ENCODE measurements at places on chromosomes 2 and 18.

DNA sequence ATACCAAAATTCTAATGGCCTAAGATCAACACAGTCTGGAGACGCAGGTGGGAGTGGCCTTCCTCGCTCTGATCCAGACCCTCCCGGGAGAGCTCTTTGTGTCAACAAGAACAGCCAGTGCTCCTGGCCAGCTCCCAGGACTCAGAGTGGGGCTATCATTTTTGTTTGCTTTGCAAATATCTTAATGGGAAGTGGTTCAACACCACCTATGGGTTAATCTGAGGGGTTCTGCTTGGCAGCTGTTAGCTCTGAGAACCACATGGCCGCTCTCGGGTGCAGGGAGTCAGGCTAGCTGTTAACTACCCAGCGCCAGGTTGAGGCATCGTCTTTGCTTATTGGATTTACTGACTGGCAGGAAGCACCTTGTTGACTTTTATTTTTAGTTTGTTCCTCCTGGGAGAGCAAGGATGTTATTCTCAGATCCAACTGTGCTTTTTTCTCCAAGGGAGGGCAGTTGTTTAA, 184.8 kb upstream of the SP5 start:
- no peak for DNase-seq

DNA sequence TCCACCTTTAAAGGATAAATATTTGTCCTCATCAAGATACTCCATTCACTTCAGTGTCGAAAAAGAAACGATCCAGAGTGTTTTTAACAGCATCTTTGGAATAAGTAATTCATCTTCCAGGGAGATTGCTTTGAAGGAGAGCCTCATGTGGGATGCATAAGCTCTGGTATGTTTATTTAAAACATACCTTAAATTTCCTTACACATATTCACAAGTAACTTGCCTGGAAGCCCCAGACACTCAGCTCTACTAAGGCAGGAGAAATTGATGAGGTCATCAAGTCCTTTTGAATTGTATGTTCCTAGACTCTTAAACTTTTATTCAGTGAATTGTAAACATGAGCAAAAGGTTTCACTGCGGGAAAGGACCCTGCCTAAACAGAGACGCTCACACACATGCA, 103.0 kb downstream of the CDK15 start:
- no peak for DNase-seq

GRCh38 chr2:237404413-237404812, 9.6 kb downstream of the COL6A3 start:
- DNase-seq: no peak

- no peak for DNase-seq
Observed at GRCh38 chr2:144631636-144632035, 111.7 kb upstream of the ZEB2 start.

GRCh38 chr18:75316223-75316622, 105.6 kb downstream of the TSHZ1 start:
- DNase-seq: no peak

GRCh38 chr2:97673182-97673914, 3.8 kb downstream of the C2orf92 start:
- DNase-seq: no peak

DNA sequence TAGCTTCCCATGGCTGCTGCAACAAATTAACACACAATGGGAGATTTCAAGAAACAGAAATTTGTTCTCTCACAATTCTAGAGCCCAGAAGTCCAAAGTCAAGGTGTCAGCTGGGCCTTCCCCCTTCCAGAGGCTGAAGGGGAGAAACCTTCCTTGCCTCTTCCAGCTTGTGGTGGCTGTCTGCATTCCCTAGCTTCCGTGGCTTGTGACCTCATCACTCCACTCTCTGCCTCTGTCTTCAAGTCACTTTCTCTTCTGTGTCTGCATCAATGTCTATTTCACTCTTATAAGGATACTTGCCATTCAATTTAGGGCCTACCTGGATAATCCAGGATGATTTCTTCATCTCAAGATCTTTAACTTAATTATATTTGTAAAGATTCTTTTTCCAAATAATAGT, 16.8 kb upstream of the SRBD1 start:
- DNase-seq: no peak

GRCh38 chr2:186459009-186459408, 27.1 kb upstream of the ZC3H15 start:
- DNase-seq: no peak

DNA sequence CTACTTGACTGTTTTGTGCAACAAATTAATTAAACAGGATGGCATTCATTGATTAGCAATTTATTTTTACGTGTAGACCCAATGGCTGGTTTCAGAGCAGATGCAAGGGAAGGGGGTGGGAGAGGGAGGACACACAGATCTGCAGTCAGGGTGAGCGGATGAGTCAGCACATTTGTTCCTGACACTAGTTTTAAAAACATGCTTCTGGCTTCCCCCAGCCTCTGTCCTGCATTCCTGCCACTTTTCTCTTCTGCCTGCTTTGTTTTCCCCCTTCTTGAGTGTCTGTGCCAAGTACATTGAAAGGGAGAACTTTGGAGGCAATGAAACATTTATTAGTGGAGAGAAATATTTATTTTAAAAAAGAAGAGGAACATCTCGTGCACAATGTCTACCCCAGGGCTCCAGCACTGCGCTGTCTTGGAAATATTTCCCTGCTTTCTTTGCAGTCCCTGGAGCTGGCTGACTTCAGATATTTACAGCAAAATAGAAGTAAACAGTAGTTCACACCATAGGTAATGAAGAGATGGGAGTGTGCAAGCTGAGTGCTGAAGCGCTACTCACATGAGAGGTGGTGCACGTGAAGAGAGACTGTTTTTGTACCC, 52.2 kb downstream of the NRP2 start:
- DNase-seq: peak; percentile 6

GRCh38 chr18:289026-289425, 21.2 kb upstream of the THOC1 start:
- DNase-seq: no peak

DNA sequence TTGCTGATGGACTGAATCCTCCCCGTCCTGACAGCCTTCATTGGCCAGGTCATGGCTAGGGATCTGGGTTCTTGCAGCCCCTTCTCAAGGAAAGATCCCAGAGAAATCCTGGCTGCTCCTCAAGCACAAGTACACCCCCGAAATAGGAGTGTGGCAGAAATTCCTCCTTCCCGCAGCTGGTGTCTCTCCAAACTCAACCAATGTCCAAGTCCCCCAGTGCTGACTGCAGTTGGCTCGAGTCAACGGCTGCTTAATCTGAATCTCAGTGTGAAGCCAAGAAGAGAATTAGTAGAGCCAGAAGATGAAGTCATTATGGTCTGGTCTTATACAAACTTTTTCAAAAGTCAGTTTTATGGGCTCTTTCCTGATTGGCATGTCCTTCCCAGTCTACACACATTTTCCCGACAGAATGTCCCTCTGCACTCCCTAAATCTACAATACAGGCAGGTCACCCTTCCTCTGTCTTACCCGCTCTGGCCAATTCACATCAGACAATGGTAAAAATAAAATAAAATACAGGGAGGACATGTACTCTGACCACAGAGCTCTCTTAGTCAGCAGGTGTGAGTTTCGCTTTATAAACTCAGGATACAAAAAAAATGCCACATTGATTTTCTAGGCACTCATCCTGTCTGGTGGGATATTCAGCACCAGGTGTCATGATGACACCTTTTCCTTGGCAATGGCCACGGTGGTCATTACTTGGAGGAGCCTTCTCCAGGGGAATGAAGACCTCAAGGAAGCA, 76.9 kb upstream of the PAPOLG start:
- no peak for DNase-seq

GRCh38 chr18:10386956-10387355, 67.5 kb upstream of the APCDD1 start:
- no peak for DNase-seq

- no peak for DNase-seq
Observed at GRCh38 chr2:217820091-217820819, 182.5 kb downstream of the TNS1 start.

DNA sequence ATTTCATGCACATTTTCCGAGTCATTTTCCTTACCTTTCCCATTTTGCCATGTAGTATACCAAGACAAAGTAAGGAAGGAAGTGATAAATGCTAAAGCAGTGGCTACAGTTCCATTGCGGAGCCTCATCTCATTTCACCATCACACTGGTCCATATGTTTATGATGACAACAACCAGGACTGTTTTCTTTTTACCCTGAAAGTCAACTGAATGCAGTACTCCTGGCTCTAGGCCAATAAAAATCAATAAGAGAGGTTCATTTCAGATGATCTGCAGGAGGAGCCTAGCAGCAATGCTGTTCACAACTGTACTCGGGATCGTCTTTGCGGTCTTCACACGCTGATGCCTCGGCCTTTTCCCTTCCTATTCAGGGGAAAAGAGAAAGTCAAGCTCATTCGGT, 4.7 kb downstream of the MGAT4A start:
- no peak for DNase-seq

GRCh38 chr2:105802587-105802986, 57.9 kb downstream of the NCK2 start:
- DNase-seq: no peak

GRCh38 chr2:241200822-241201395, 12.4 kb downstream of the ANO7 start:
- no peak for DNase-seq

- DNase-seq: no peak
Observed at GRCh38 chr2:160581448-160581847, 87.8 kb upstream of the RBMS1 start.

- no peak for DNase-seq
Observed at GRCh38 chr2:216858312-216858711, 1.6 kb downstream of the TNP1 start.

DNA sequence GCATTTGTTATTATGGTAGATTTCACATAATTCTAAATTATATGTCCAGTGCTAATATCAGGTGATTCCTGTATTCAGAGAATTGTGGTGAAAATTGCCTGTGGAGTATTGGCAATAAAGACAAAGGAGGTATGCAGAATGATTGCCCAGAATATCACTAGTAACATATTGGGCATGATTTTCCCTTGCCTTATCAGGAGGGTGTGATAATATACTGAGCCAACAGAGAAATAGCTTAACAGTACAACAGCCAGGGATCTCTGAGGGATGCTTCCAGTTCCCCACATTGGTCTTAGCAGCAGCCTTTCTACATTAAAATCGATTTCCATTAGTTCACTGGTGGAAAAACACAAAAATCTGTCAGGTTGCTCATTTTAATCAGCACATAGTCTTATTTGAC, 122.9 kb upstream of the COL3A1 start:
- DNase-seq: no peak

- DNase-seq: no peak
Observed at GRCh38 chr2:105382177-105382576, 16.7 kb downstream of the FHL2 start.

GRCh38 chr18:26721854-26722564, 143.5 kb downstream of the AQP4 start:
- DNase-seq: no peak

- DNase-seq: no peak
Observed at GRCh38 chr2:42105330-42106256, 57.8 kb downstream of the PKDCC start.

DNA sequence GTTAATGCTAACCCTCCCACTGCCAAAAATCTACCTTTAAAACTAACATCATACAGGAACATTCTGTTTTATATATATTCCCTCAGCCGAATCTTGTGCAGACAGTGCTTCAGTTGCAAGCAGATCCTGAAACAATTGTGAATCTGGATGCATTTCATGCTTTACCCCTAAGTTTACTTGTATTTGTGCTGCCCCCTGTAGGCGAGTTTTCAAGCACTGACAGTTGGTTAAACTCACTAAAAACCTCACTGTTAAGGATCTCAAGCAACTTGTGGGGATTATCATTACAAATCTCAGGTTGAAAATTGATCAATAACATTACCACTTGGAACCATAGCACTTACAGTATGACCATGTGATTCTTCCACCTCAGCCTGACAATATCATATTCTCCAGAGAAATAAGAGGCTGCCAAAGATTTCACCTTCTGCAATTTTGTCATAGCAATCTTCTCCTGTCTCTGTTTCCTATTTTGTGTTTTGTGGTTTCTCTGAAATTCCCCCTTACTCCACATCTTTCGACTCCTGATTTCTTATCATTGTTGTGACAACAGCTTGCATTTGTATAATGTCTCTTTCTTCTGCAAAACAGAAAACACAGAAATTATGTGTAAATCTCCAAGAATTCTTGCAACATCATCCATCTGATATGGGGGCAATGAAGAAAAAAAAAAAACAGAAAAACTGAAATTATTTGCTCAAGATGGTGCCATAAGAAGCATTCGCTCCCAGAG, 354.6 kb upstream of the SETBP1 start:
- peak; percentile 53 for DNase-seq

- no peak for DNase-seq
Observed at GRCh38 chr2:238240757-238241711, 1.2 kb upstream of the HES6 start.

- no peak for DNase-seq
Observed at GRCh38 chr2:6865346-6866274, at the start of gene CMPK2. Gene CMPK2 (minus strand): TSS chr2:6865907. CDS start chr2:6865696, 211 bp downstream.

DNA sequence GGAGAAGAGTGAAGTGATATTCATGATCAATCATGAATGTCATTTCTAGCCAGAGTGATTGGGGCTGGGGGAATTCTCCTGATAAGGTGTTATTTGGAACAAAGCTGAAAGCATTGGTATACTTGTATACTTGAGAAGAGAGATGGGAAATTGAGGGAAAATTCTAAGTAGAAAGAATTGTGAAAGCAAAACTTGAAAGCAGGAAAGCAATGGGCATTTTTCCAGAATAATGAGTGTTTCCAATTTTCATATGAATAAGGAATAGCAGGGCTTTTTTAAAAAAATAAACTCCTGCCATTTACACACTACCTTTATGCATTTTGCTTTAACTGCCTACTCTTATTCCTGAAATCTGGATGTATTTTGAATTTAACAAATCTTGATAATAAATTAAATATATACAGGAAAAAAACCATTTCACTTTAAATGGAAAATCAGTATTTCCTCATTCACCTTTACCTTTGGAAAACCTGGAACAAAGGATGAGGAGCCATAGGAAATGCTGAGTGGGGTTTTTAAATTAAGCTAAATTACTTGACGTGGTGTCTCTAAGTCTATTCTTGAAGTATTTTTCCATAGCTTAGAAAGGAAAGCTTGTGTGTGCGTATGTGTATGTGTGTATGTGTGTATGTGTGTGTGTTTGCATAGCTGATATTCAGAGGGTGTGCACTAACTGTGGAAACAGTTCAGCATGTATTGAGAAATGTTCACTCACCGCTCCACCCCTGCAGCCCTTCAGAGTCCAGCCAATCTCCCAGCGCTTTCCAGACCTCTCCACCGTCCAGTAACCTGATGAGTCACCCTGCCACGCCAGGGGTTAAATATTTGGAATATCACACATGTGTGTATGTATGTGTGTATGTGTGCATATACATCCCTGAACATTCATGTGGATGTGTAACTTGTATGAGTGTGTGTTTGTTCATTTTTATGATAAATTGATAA, 427.3 kb downstream of the THSD7B start:
- DNase-seq: no peak

DNA sequence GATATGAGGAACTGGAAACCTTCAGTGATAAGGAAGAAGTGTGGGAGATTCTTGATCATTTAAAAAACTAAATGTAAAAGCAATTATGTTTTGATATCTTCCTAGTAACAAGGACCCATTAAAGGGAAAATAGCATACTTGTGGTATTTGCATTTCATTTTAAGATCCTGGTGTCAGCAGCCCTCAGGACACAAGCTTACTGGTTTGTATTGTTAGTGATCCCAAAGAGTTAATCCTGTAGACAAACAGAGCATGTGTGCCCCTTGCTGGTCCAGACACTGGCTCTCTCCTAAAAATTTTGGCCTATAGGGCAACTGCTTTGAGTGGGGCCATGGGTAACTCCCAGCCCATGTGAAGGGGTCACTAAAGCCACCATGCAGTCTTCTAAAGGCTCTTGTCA, 101.1 kb upstream of the TFCP2L1 start:
- DNase-seq: no peak

- DNase-seq: no peak
Observed at GRCh38 chr2:127589358-127589757, 53.9 kb downstream of the MYO7B start.

- DNase-seq: no peak
Observed at GRCh38 chr2:206562375-206562774, 79.9 kb upstream of the FAM237A start.
